ENCODE measurements at places on chromosomes 2 and 18.

- no peak for DNase-seq
Observed at GRCh38 chr2:52821631-52822030, 946.0 kb upstream of the CHAC2 start.

DNA sequence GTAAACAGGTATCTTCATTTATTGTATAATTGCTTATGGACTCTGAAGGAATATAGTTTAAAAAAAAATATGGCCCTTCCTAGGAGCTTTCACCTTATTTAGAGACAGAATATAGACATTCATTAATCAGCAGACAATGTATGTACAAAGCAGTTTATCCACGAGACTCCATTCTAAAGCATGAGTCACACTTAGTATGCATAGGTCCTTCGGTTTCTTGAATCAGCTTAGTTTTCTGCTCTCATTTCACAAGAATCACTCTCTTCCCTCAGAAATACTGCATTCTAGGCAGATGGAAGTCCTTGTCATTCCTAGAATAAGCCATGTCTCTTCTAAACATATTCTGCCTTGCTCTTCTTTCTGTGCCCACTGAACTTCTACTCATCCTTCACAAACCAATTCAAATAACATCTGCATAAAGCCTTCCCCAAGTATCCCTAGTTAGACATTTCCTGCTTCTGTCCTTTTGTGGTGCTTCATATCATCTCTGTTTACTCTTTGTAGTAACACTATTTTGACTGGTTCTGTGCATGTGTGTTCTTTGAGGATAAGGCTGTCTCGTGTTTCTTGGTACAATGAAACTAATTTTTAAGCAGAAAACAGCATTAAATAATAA is 84.5 kb downstream of the PTRHD1 start:
- no peak for DNase-seq

DNA sequence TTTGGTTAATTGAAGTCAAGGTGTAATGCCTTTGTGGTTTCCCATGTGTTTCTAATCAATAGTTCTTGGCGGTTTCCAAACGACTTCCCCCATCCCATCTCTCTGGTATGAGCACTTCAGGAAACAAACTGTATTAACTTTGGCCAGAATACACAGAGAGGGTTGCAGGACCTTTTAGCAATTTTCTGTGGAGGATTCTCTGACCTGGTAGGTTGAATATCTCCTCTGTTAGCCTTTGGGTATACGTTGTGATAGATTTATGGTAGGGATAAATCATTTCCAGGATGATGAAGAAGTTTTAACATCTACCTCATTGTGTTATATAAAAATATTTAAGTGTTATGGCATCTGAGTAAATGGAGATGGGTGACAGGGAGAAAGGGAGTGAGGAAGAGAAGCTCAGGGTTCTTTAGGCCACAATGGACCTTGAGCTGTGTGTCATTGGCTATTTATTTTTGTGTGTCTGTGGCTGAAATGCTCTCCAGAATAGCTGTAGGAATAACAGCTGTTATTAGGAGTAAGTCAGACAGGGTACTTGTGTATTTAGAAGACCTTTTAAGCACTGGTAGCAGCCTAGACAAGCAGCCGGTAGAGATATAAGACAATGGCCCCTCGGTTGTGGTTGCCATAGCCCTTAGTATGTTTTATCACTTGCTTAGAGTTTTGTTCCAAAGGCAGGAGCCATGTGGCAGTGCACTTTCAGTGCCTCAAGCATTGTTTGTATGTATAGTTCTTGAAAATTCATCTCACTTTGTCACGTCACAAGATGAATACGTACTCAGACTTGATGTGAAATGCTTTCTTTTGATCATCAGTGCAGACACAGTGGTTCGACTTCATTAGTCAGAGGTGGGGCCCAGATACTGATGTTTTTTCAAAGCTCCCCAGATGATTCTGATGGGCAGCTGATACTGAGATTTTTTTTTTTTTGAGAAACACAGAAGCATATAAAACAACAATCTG is 91.1 kb downstream of the FMNL2 start:
- DNase-seq = no peak

- no peak for DNase-seq
Observed at GRCh38 chr18:72948439-72948838, 80.7 kb upstream of the NETO1 start.

- DNase-seq = peak; percentile 98
Observed at GRCh38 chr2:9951522-9952285, at the start of gene GRHL1. Gene GRHL1 (plus strand): TSS chr2:9951693. CDS start chr2:9951834, 141 bp downstream.

DNA sequence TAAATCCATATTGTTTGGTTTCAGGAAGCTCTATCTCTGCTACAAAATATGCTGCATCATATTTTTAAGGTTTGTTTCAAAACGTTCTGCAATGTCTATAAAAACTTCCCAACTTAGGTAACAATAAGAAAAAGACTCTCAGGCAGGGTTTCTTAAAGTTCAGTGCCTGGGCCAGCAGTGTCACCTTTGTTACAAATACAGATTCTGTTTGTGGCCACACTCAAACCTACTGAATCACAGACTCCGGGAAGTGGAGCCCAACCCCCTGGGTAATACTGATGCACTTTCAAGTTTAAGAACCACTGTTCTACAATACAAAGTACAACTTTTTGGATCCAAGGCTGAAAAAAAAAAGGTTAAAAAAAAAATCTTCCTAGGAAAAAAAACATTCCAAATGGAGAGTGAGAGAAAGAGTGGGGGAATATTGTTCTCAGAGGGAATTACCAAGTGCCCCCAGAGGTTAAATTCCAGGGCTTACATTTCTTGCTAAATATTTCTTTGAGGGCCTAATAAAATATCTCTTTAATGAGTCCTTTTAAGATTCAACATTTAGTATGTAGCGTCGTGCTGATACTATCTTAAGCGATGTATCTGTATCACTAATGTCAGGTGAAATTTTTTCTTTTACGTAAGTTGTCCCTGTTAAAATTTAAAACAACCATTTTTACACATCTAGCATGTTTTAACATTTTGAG is 476.7 kb downstream of the TXNL1 start:
- DNase-seq = no peak

DNA sequence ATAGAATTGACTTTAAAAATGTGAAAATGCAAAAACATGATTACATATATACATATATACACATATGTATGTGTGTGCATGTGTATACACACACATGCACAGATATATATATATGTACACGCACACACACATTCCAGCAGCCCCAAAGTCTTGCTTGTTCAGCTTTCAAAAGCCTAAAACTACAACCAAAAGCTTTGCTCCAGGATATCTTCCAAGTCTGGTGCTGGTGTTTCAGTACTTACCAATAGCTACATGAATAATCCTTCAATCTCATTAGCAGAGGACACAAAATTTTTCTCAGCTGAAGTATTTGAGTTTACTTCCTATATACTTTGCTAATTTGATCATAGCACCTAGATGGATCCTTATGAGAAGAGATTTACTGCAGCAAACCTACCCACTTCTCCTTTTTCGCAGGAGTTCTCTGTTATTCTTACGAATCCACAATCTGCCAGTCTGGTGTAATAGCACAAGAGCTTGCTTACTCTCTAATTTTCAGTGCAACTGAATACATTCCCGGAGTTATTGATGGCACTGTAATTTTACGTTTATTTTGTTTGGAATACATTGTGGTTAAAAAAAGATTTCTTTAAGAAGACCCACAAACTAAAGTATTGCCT is 553.3 kb downstream of the ARHGAP15 start:
- no peak for DNase-seq

GRCh38 chr18:48662011-48662661 is 123.3 kb downstream of the CTIF start:
- no peak for DNase-seq

DNA sequence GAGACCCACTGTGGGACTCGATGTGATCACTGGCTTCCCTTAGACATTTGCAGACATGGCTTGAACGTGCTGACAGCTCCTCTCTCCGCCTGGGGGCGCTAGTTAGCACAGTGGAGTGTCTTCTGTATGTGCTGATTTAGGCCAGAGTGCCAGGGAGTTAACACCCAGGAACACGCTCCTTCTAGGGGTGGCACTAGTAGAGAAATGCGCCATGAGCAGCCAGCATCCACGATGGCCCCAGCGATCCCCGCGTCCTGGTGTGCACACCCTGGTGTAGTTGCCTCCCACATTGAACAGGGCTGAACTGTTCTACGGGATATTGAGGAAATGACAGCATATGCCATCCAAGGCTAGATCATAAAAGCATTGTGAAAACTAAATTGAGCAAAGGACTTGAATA is 11.4 kb upstream of the NMUR1 start:
- no peak for DNase-seq

DNA sequence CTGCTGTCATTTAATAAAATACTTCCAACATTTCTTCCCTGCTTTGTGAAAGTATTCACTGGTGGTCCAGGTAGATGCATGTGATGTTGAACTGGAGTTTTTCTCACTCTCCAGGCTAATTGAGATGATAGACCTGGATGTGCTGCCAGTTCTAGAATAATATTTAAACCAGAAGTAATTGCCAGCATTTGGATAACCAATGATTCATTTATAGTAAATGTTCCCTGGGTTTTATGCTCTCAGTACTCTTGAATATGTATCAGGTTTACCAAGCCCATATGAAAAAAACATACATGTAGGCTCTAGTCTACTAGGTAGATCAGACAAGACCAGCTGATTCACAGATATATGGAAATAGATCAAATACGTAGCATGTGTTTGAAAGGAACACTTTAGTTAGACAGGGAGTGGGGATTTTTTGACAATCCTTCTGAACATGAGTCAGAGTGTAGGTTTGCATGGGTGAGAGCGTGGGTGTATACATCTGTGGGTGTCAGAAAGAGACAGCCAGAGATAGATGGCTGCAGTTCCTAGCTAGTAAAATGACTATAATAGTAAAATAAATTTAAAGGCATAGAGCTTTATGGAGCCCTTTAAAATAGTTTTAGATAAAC is 115.1 kb downstream of the NAB1 start:
- no peak for DNase-seq

DNA sequence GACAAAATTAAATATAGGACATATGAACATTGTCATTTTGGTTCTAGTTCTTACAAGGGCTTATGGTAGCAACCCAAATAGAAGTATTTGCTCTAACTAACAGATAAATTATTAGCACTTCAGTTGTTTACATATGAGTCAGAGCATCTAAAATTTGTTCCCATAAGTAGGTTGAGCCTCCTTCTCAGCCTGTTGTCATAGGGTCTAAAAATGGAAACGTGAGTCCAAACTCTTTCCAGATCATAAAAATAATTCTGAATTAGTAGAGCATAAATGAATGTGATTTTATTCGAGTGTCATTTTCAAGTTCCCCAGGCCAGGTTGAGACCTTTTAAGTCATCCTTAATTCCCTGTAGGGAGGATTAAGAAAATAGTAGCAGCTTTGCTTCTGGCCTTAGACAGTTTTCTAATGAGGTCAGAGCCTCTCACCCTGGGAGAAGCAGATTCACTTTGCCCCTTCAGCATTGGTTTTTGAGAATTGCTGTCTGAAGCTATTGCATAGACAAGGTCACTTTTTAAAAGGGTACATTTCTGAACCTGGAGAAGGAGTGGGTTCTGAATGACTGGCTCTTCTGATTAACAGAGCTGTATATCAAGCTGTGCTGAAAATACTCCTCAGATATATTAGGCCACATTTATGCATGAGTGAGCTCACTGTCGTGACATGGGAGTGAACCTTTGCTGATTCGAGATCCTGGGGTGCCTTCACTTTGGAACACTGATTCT is 164.3 kb downstream of the NEDD4L start:
- no peak for DNase-seq

DNA sequence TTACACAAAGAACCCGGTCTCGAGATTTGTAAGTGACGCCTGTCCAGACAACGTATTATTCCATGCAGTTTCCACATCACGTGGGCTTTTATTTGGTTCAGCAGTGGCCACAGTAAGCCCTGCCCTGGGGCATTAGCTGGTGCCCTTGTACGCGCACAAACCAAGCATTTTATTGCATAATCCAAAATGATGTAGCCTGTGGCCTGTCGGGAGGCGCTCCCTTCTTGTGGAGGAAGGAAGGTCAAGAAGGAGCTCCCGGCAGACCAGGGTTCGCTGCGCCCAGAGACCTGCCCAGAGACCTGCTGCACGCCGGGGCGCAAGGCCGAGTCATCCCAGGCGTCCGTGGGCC is 179.6 kb upstream of the ALKAL2 start:
- DNase-seq = no peak

GRCh38 chr2:55961318-55961911 is 37.8 kb upstream of the EFEMP1 start:
- no peak for DNase-seq

DNA sequence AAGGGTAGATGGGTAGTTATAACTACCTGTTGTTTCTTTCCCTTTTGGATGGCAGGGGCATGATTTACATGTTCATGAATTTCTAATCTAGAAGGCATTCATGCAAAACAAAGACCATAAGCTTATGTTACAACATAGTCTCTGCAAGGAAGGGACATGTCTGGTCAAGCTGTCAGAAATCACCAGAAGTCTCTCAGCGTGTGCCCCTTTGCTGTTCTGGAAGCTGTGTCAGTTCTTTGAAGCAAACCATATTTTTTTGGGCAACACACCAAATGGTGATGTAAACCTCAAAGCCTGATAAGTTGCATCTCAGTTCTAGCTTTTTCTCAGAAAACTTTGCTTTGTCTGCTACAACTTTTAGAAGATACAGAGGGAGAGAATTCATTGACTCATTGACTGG is 173.5 kb upstream of the CTAGE1 start:
- peak; percentile 30 for DNase-seq

DNA sequence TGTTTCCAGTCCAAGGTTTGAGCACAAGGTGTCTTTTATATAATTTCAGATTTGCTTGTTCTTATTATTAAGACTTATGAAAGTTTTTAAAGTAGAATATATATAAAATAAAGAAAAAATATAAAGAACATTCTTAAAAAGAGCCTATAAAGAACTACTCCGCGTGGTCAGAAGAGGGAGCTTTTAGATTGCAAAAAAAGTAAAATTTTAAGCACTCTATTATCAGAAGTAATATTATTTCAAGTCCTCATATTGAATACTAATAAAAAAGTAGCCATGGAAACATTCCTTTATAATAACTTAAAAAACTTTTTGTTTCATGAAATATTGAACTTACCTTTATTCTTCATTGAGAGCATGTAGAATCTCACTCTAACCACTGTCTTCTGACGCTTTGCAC is 51.4 kb downstream of the LINC00305 start:
- no peak for DNase-seq

DNA sequence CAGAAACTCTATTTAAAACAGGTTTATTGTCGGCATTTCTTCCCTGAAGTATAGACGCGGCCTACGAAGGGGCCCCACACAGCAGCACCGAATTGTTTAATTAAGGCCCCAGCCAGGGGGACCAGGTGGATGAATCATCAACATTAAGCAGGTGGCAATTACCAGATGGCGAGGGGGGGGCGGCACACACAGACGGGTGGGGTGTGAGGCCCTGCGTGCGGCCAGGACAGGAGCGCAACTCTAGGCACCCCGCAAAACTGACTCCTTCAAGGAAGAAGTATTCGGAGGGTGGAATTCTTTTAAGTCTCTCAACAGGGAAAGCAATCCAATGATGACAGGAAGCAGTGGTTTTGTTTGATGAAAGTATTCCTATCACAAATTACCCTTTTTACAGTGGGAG is 830.4 kb downstream of the GALR1 start:
- no peak for DNase-seq

GRCh38 chr18:4603955-4604354 is 148.8 kb upstream of the DLGAP1 start:
- DNase-seq = no peak
